ENCODE measurements at places on chromosomes 7 and 10.

DNA sequence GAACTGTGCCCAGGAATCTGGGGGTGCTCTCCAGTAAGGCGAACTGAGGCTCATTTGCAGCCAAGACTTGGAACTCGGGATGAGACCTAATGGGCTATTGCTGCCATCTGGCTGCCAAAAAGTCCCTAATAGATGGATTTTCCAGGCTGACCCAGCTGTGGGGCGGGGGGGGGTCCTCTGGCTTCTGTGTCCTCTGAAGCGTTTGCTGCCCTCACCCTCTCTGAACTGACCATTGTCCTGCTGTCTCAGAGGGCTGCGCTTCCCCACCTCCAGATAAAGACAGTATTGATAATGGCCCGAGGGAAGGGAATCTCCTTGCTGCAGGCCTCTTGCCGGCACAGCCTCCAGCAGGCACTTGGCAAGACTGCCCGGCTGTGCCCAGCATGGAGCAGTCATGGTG, 46.6 kb downstream of the CLEC2L start:
- peak; percentile 46 for DNase-seq

- no peak for DNase-seq
These were observed 4.2 kb upstream of the ADAM12 start for GRCh38 chr10:126392469-126392868.

- DNase-seq: no peak
These were observed 127.8 kb downstream of the CELF2 start for GRCh38 chr10:11145495-11145855.

GRCh38 chr7:24560772-24561171, 12.5 kb upstream of the PALS2 start:
- no peak for DNase-seq

DNA sequence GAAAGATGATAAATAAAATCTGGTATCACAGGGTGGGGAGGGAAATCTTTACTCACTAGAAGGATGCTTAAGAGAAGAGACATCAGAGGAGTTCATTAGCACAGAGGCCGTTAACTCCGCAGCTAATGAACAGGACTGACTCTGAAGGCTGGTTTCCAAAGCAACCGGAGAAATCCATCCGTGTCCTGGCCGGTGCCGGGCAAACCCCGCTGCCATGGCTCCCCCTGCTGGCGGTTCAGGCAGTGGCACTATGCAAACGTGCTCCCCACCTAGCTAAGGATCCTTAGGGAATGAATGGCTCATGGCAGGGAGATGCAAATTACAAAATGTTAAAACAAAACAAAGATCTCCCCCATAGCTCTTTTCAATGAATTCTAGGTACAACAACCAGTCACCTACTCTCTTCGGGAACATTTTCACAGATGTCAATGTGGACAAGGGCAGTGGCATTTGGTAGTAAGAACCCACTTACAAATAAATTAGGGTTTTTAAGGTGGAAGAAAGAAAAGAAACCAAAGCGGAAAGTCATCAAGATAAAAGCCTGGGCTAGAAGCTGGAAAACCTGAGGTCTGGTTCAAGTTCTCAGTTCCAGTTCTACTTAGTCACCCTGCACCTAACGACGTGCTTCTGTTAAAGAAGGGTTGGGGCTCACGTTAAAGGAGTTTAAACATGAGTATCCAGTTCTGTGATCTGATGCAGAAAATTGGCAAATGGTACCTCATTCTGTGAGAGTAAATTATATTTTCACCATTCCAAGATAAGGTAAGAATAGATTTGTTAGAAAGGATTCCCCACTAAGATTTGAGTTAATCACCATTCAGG, 138.2 kb downstream of the SVIL start:
- DNase-seq: peak; percentile 80

DNA sequence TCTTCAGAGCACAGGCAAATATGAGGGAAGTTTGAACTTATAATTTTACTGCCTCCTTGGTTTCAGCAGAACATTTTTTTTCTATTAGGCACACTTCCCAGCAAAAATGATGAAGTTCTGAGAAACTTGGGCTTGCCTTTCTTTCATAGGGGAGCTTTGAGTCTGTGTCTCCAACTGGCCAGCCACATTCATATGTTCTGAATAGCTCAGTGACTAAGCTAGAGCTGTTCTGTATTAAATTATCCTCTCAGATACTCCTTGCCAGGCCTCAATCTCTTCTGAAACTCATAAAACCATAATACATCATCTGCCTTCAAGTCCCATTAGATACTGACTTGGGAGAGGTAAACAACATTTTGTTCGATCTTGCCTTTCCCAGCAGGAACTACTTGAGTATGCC, 476.5 kb downstream of the GPAM start:
- no peak for DNase-seq

DNA sequence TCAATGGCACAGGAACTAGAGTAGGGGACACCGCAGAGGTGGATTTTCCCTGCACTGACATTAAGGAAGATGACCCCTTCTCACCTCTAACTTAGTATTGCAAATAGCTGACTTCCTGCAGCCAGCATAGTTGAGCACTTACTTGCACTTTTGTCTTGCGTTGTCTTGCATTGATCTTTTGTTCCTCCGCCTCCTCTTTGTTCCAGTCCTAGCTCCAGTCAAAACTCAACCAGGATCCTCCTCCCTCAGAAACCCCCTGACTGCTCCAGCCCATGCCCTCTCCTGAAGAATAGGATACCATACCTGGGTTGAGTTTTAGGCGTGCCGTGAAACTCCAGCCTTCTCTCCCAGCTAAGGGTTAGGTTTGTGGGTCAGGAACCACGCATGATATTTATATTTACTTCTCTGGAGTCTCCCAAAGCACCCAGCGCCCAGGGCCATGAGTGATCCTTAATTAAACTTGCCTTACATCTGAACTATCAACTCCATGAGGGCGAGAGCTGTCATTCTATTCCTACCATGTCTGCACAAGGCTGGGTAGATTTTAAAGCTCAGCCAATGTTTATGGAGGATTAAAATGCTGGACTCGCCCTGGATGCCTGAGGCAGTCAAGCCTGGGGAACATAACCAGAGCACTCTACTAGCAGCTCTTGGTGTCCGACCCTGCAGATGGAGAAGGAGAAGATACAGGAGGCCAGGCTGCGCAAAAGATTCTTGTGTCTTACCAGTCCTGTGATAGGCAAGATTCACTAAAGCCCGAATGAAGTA, 14.1 kb downstream of the ZNF467 start:
- DNase-seq: no peak

GRCh38 chr7:81445462-81445861, 324.4 kb downstream of the HGF start:
- no peak for DNase-seq

Data from HuH-7.5 (cell line).